ENCODE measurements at places on chromosomes 3 and 15.

DNA sequence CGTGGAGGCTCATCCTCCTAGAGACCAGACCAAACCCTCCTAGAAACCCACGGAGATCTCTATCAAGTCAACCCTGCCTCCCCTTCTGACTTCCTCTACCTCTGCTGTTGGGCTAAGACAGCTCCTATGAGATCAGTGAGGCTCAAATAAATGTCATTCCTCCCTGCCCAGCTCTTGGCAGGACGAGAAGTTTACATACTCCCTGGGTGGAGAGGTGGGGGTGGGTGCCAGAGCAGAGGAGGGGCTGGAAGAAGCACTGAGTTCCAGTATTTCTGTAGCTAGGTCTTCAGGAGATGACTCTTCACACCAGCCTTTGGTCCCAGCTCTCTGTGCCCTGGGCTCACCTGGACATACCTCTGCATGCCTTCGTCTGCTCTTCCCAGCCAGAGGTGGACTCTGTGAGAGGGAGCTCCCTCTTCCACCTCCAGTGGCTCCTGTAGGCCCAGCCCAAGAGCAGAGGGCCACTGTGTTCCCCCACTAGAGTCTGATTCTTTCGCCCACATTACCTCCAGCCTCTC is 42.4 kb upstream of the TLE3 start:
- DNase-seq, result no peak

DNA sequence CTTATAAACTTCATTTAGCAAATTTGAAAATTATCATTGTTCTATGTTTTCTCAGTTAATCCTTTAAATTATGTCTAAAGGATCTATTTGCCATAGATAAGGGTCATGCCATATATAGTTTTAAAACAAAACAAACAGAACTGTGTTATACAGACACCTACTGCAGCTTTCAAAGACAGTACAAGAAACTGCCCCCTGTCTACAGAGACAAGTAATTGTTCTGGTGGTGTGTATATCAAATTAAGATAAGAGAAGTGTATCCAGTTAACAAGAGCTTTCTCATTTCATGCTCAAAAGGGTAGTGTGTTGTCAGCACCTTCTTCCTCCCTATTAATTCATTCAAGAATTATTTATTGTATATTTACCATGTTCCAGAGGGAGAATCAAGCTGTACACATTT is 201.2 kb downstream of the FMN1 start:
- no peak for DNase-seq

GRCh38 chr3:15420871-15421270 is 6.5 kb downstream of the METTL6 start:
- no peak for DNase-seq

- no peak for DNase-seq
These were observed 289.4 kb upstream of the IGF1R start for GRCh38 chr15:98358971-98359370.
